Osteoblast (primary cell): ENCODE measurements at places on chromosomes 13 and 19.

- DNase-seq, result peak; percentile 45
Observed at GRCh38 chr19:41016488-41017071, 25.5 kb downstream of the CYP2B6 start.

DNA sequence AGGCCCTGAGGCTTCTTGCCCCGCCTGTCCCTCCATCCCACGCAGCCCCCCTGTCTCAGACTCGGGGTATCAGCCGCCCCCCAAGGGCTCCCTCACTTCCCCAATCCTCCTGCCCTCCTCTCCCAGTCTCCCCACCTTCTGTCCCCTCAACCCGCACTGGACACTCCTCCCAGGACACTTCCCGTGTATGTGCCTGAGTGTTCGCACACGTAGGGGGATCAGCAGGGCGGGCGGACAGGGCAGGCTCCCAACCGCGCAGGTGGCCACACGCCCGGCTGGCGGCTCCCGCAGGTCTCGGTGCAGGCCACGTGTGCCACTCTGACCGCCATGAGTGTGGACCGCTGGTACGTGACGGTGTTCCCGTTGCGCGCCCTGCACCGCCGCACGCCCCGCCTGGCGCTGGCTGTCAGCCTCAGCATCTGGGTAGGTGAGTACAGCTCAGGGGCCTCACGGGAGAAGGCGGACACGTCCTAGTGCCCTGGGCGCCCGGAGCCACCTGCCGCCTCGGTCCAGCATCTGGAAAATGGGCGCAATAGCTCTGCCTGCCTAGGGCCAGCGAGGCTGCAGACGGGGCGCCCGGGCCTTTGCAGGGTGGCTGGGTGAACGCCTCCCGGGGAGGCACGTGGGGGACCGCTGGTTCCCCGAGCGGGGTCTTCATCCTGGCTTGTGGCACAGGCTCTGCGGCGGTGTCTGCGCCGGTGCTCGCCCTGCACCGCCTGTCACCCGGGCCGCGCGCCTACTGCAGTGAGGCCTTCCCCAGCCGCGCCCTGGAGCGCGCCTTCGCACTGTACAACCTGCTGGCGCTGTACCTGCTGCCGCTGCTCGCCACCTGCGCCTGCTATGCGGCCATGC, 2.3 kb downstream of the KISS1R start:
- DNase-seq, result peak; percentile 92

DNA sequence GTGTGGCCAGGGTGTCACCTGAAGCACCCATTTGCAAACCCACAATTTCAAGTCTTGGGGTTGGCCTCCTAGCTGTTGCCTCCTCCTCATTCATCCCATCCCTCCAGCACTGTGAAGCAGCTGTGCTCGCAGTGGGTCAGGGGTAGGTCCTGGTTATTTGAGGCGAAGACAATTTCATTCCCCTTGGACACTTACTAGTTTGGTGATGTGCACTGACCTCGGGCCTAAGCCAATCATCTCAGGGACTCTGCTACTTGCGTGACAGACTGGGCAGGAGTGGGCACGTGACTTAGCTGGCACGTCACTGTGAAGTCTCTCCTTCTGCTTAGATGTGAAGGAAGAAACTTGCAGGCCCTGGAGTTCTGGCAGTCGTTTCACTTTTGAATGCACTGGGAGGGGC, 3.5 kb upstream of the ATP11A start:
- peak; percentile 58 for DNase-seq

DNA sequence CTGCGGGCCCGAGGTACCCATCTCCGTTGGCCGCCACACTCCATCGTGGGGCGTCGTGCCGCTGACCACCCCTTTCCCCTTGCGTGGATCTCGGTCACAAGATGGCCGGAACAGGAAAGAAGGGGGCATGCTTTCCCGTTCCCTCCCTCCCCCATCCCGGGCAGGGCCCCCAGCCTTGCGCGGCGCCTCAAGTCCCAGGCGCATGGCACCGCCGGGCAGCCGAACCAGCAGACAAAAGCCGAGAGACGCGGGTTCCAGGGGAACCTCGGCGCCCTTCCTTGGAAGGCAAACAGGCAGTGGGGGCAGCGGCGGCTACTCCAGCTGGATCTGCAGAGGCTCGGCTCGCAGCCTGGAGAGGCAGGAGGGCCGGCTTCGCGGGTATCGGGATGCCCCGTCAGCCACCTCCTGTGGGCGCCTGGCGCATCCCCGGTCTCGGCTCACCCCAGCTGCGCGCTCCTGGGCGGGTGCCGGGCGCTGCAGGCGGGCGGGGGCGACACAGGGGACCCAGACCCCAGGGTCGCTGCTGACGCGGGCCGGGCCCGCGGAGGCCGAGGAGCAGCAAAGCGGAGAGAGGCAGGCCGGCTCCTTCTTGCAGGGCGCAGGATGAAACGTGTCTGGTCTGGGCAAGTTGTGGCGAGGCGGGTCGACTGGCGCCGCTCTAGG, 439 bp downstream of the DZIP1 start:
- DNase-seq, result peak; percentile 81

GRCh38 chr13:46296115-46296822, 84.5 kb downstream of the LRRC63 start:
- DNase-seq, result peak; percentile 76

DNA sequence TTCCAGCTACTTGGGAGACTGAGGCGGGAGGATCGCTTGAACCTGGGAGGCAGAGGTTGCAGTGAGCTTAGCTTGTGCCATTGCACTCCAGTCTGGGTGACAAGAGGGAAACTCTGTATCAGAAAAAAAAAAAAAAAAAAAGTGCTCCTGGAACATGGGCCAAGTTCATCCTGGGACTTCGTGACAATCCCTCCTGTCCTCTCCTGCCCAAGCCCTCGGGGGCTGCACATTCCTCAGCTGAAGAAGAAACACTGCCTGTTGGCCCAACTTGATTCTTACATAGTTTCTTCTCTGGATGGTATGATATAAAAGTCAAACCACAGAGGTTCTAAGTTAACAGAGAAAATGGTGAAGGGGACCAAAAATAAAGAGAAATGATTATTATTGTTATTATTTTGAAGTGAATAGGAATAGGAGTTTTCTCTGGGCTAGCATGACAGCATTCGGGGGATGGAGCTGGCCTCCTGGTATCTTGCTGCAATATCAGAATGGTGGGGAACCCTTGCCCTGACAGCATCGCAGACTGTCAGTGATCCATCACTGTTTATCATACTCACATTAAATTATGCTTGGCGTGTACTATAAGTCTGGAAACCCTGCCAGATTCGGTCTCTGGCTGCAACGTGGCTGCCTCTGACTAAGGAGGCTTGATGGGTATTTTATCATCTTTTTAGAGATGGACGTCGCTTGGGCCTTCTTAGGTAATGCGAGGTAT, 113.7 kb upstream of the OXGR1 start:
- no peak for DNase-seq

DNA sequence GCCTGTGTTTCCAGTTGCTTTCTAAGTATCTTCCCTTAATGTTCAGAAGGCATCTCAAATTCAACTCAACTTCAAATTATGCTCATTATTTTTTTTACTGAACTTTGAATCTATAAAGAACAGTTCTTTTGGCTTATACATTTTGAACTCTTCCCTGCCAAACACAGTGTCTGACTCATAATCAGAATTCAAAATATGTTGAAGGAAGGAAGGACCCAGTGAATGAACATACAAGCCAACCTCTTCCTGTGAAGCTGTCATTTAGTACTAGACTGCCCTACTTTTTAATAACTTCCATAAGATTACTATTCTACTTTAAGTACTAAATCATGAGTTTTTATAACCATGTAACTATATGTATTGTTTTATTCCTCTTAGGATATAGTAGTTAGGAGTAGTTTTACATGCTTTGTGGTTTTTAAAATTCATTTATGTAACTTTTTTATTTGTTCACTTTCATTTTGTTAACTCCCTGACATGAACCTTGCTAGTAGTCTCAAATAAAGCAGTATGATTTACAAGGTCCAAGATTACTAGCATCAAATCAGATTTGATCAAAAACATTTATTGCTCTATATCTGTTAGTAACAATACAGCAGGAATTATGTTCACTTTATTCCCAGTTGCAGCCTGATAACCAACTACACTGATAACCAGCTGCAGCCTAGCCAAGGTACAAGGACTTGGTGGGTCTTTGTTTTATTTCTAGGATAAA, 6.4 kb downstream of the NUDT15 start:
- peak; percentile 91 for DNase-seq

- DNase-seq, result no peak
Observed at GRCh38 chr19:42293948-42294347, 8.0 kb upstream of the PRR19 start.

GRCh38 chr19:56348289-56348877, 33.7 kb upstream of the ZSCAN5A start:
- DNase-seq, result no peak

DNA sequence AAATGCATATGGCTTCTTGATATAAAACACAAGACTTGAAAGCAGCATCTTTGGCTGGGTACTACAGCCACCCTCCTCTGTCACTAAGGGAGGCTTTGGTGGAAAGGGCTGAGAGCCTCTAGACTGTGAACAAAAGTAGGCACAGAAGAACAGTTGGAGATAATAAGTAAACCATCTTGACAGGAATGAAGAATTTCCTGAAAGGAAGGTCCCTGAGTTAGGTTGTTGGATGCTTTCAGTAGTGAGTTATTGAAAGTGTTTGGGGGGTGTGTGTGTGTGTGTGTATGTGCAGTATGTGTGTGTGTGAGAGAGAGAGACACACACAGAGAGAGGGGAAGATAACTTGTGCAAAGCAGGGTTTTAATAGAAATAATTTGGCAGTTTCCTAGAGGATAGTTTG, 38.2 kb downstream of the ALOX5AP start:
- no peak for DNase-seq

GRCh38 chr13:105334211-105334610, 1201.3 kb downstream of the EFNB2 start:
- DNase-seq, result no peak

- DNase-seq, result peak; percentile 57
Observed at GRCh38 chr19:15293781-15294491, 38.4 kb downstream of the BRD4 start.

GRCh38 chr13:112601371-112601770, 13.4 kb upstream of the TUBGCP3 start:
- no peak for DNase-seq

DNA sequence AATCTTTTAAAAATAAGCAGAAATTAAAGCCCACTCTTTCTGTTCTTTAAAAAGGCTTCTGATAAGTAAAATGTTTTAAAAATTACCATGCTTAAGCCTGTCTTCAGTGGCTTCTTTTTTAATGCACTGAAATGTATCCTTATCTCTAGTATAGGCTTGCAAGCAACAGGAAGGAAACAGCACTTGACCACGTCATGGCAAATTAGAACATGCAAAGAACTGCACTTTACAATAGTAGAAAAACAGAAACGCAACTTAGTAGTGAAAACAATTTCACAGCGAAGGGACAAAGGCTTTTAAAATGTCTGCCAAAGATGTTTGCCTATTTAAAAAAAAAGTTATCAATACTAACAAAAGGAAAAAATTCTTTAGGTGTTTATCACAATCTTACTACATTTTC, 36.3 kb downstream of the ELF1 start:
- DNase-seq, result no peak

- no peak for DNase-seq
Observed at GRCh38 chr13:40562975-40563349, 103.5 kb downstream of the FOXO1 start.

GRCh38 chr13:98476538-98476966, 100.4 kb downstream of the STK24 start:
- DNase-seq, result peak; percentile 97

- peak; percentile 66 for DNase-seq
Observed at GRCh38 chr19:46481223-46481848, 10.0 kb upstream of the PNMA8A start.

GRCh38 chr13:20728579-20729311, 25.2 kb downstream of the IL17D start:
- no peak for DNase-seq

DNA sequence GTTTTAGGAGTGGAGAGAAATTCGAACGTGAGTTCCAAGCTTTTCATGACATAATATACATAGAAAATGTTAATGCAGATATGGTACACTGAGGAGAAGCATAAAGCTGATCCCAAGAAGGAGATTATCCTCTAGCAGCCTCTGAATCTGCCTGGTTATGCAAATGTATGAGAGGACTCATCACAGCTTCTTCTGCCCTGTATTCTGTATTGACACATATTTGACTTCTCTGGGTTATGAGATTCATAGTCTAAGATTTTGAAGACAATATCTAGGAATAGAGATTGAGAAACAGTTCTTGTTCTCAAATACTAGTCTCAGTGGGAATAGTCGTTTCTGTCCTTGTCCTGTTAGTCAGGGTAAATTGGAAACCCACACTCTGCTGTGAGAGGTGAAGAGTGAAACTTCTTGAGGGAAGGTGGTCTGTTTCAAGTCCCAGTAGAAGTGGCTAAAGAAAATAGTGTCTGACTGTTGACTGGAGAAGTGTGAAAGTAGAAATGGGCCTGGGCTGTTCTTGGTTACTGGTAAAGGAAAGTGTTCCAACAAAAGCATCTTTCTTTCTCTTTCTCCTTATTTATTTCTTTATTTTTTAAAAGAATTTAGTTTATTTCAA, 1356.6 kb downstream of the SLITRK5 start:
- no peak for DNase-seq

- peak; percentile 76 for DNase-seq
Observed at GRCh38 chr13:112785483-112785856, 95.6 kb downstream of the ATP11A start.

DNA sequence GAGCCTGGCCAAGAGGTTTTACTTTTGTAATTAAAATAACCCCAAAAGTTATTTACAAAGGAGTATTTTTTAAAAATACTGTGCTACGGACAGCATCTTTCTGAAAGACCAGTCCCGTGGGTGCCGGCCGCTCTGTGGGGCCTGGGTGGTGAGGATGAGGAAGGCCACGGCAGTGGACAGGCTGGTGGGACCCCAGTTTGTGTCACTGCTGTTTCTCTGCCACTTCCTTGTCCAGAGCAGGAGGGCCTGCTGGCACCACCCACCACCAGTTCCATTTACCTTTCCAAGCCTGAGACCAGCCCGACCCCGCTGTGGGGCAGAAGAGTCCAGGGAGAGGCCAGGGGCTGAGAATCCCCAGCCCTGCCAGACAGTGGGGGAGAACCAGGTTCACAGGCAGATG, 23.8 kb downstream of the ELAVL1 start:
- DNase-seq, result peak; percentile 45

- no peak for DNase-seq
Observed at GRCh38 chr19:28990522-28990921, 222.4 kb downstream of the UQCRFS1 start.

- DNase-seq, result no peak
Observed at GRCh38 chr13:28489524-28489931, 5.4 kb downstream of the FLT1 start.

DNA sequence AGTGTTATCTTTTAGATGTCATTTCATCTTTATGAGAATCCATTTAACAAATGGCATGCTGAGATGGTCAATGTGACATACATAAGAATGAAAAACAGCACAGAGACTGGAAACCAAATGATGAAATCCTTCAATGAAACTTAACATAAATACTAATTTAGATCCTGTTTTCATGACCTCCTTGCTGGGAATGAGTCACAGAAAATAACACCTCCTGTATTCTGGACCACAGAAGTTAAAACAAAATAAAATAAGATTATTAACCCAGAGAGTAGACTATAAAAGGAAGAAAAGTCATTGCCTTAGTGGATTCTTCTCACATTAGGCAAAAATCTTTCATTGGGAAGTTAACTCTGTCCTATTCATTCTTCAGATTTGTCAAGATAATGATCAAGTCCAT, 1.6 kb downstream of the DIAPH3 start:
- peak; percentile 76 for DNase-seq

- no peak for DNase-seq
Observed at GRCh38 chr13:99342723-99343315, 35.6 kb upstream of the GPR183 start.
